Aorta (tissue), 5 donors: ENCODE measurements at places on chromosomes 1 and 21. TPM values are rescaled to one million over a fixed set of nuclear protein-coding genes. Genes with fewer than 3 reads are reported as not detected.

DNA sequence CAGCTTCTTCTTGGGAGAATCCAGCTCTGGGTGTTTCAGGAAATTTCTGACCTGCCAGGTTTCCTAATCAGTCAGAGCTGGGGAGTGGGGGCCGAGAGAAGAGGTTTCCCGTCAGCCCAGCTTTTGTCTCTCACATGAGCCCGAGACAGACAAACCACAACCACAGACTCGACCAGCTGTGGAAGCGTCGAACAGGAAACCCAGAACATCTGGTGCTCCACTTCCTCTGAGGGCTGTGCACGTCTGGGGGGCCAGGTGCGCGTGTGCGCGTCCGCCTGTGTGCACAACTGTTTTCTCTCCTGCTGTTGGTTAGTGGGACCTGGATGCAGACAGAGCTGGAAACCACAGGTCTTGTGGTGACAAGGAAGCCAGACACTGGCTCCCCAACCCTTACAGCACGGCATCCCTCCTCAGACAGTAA is 113.0 kb upstream of the SLC25A33 start:
- H3K36me3 ChIP-seq, result no peaks in the 10 kb centered on the region
- no peak overlapping the region for H3K4me3 ChIP-seq
- DNase-seq, result no peak
- no peaks in the 10 kb centered on the region for H3K27me3 ChIP-seq
- H3K4me1 ChIP-seq, result no peaks in the 10 kb centered on the region
- H3K27ac ChIP-seq, result no peak overlapping the region

DNA sequence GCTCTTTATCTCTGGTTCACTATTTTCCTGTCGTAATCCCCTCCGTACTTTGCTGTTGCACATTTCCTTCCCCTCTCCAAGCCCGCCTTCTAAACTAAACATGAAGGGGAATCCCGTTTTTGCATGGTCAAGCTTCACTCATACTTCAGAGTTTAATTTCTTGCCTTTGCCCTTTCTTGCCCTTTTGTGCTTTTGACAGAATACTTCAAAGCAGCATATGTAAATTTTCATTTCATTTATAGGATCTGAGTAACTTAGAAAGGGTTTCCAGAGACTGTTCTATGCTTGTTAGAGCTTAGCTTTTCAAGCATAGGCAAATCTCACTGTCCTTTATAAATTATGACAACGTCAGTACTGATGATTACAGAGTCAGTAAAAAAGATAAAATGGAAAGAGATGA is 27.7 kb downstream of the SPATA45 start:
- H3K4me3 ChIP-seq, result no peak overlapping the region
- no peaks in the 10 kb centered on the region for H3K4me1 ChIP-seq
- H3K36me3 ChIP-seq, result no peaks in the 10 kb centered on the region
- DNase-seq, result no peak
- H3K27me3 ChIP-seq, result no peaks in the 10 kb centered on the region
- no peak overlapping the region for H3K27ac ChIP-seq

GRCh38 chr1:210144736-210145135 is 87.9 kb upstream of the SERTAD4 start:
- H3K4me3 ChIP-seq, result no peak overlapping the region
- no peak overlapping the region for H3K27ac ChIP-seq
- no peaks in the 10 kb centered on the region for H3K27me3 ChIP-seq

GRCh38 chr1:65264197-65264929 is 45.0 kb upstream of the DNAJC6 start:
- H3K36me3 ChIP-seq, result no peaks in the 10 kb centered on the region
- no peak overlapping the region for H3K27ac ChIP-seq
- no peaks in the 10 kb centered on the region for H3K27me3 ChIP-seq
- peak overlapping the region; percentile 90 for H3K4me3 ChIP-seq
- DNase-seq, result no peak

- no peak overlapping the region for H3K27ac ChIP-seq
- H3K4me1 ChIP-seq, result no peaks in the 10 kb centered on the region
- no peaks in the 10 kb centered on the region for H3K27me3 ChIP-seq
- no peaks in the 10 kb centered on the region for H3K36me3 ChIP-seq
These were observed 497.0 kb upstream of the USP24 start for GRCh38 chr1:55712148-55712547.

- no peaks in the 10 kb centered on the region for H3K27me3 ChIP-seq
- H3K27ac ChIP-seq, result no peak overlapping the region
- peak; percentile 65 for DNase-seq
These were observed 8.7 kb upstream of the UMODL1 start for GRCh38 chr21:42062236-42063022.

Gene SPRR2F
- not detected for polyA plus RNA-seq

Gene THEM5
- polyA plus RNA-seq, result not detected
